Mesangial cell (primary cell): ENCODE measurements at places on chromosomes 7 and 10. TPM values are rescaled to one million over a fixed set of nuclear protein-coding genes. Genes with fewer than 3 reads are reported as not detected.

SFRP4 gene
- 0.33 and 27.4 TPM in 2 replicates for total RNA-seq

GPR141 gene
- total RNA-seq: not detected in 2 replicates

SH2D4B gene
- total RNA-seq: under 0.01 TPM in 1 of 2 replicates, not detected in the other

STK31 gene
- total RNA-seq: not detected in 2 replicates

TAS2R16 gene
- not detected in 2 replicates for total RNA-seq

PNLIPRP2 gene
- total RNA-seq: not detected in 2 replicates

FFAR4 gene
- not detected in 2 replicates for total RNA-seq

HOXA11 gene
- 14.5 and 24.2 TPM in 2 replicates for total RNA-seq

CRYGN gene
- total RNA-seq: 1.3 TPM in 1 of 2 replicates, not detected in the other

NEURL1 gene
- 0.33 and 0.51 TPM in 2 replicates for total RNA-seq

POM121 gene
- total RNA-seq: 15.1 and 15.5 TPM in 2 replicates

VGF gene
- total RNA-seq: 0.49 and 0.89 TPM in 2 replicates

ADGRA1 gene
- total RNA-seq: not detected in 2 replicates

HOGA1 gene
- 3.1 and 18.4 TPM in 2 replicates for total RNA-seq

STK17A gene
- 18.5 and 27.7 TPM in 2 replicates for total RNA-seq

OR2F2 gene
- total RNA-seq: not detected in 2 replicates

EDRF1 gene
- 8.4 and 12.7 TPM in 2 replicates for total RNA-seq

THSD7A gene
- total RNA-seq: 0.16 and 1.4 TPM in 2 replicates

LRRC18 gene
- total RNA-seq: not detected in 2 replicates

PRPS1L1 gene
- not detected in 2 replicates for total RNA-seq

HPS1 gene
- total RNA-seq: 34.4 and 70.6 TPM in 2 replicates

OR2A1 gene
- total RNA-seq: 0.13 and 0.33 TPM in 2 replicates

ICA1 gene
- total RNA-seq: 3.3 and 9.9 TPM in 2 replicates

NXPH1 gene
- not detected in 2 replicates for total RNA-seq

WIPF3 gene
- total RNA-seq: under 0.01 and 0.25 TPM in 2 replicates

CDCA7L gene
- 28.1 and 40.6 TPM in 2 replicates for total RNA-seq

NRCAM gene
- total RNA-seq: 0.98 and 4.9 TPM in 2 replicates

KDM7A gene
- total RNA-seq: 1.8 and 4.8 TPM in 2 replicates

SPOCK2 gene
- total RNA-seq: 17.8 and 103 TPM in 2 replicates

GRID1 gene
- 0.13 TPM in 1 of 2 replicates, not detected in the other for total RNA-seq

SLC29A4 gene
- total RNA-seq: 4.2 and 22.9 TPM in 2 replicates

GDF2 gene
- total RNA-seq: not detected in 2 replicates

SPDYE16 gene
- total RNA-seq: not detected in 2 replicates

H2BK1 gene
- total RNA-seq: not detected in 2 replicates

CALML3 gene
- not detected in 2 replicates for total RNA-seq

OGDHL gene
- 0.98 and 18.1 TPM in 2 replicates for total RNA-seq

RET gene
- total RNA-seq: 0.51 and 0.65 TPM in 2 replicates

RAMP3 gene
- not detected in 2 replicates for total RNA-seq

STEAP2 gene
- total RNA-seq: 1.3 and 3.3 TPM in 2 replicates

ZNF804B gene
- not detected in 2 replicates for total RNA-seq

KLF14 gene
- total RNA-seq: not detected in 2 replicates

GHRHR gene
- not detected in 2 replicates for total RNA-seq

GNGT1 gene
- total RNA-seq: not detected in 2 replicates

HOXA10 gene
- 45.8 and 54.5 TPM in 2 replicates for total RNA-seq

LIPJ gene
- under 0.01 TPM in 1 of 2 replicates, not detected in the other for total RNA-seq

MYO1G gene
- total RNA-seq: under 0.01 and 0.13 TPM in 2 replicates

TWNK gene
- total RNA-seq: 11.9 and 13.9 TPM in 2 replicates

HABP2 gene
- 0.16 and 1.3 TPM in 2 replicates for total RNA-seq

WNT2 gene
- total RNA-seq: 0.63 TPM in 1 of 2 replicates, not detected in the other

DGKI gene
- 3.4 and 13.4 TPM in 2 replicates for total RNA-seq

SLC26A3 gene
- not detected in 2 replicates for total RNA-seq

HOXA2 gene
- 2.4 and 2.7 TPM in 2 replicates for total RNA-seq
